Ovary (tissue), 10 donors: ENCODE measurements at places on chromosomes 1 and 21.

DNA sequence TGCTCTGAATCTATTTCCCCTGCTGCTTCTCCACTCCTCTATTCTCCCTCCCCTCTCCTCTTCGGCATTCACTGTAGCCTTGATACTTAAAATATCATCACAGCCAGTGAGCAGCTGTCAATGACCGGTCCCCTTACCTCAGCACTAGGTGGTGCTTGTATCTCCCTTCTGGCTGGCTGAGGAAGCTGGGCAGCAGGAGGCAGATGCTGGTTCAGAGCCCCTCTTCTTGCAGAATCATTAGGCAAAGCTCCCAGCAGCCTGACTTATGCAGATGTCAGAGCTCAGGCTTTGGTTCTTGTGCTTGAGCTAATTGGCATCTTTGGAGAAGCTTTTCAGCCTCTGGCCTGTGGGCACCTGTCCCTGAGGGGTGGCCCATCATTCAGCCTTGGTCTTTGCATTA, 31.9 kb upstream of the KCNA2 start:
- no peak for DNase-seq

- no peak for DNase-seq
These were observed 46.4 kb upstream of the RIPK4 start for GRCh38 chr21:41813226-41813625.

DNA sequence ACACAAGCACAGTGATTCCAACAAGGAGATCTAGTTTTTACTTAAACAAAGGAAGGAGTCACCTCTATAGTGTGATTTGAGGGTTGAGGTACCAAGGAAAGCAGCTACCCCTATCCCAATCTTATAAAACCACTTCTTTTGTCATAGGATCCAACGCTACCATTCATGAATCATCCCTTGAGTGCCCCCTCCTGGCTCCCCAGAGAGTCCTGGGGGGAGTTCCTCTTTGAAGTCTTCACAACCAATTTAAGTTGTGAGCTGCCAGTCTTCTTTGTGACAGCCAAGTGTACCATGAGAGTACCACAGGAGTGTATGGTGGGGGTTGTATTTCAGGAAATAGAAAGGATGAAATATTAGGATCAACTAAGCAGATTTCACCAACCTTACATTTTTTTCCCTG, 39.1 kb upstream of the NHLH2 start:
- DNase-seq: no peak

DNA sequence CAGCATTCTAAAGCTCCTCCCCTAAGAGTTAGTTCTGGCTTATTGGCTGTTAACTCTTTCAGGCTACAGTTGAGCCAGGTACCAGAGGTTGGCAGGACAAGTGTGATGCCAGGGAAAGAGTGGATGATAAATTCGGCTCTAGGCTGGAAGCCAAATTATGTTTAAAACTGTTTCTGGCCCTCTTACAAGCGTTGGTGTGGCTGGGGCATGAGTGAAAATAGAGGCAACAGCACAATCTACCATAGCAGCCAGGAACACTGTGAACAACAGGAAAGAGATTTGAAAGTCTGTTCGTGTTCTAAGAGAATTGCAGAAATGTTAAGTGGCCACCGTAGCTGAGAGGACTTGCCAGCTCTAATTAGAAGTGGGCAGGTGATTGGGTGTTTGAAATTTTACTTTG, 84.2 kb downstream of the CDC7 start:
- no peak for DNase-seq

GRCh38 chr1:68433395-68433794, 16.4 kb downstream of the RPE65 start:
- no peak for DNase-seq

DNA sequence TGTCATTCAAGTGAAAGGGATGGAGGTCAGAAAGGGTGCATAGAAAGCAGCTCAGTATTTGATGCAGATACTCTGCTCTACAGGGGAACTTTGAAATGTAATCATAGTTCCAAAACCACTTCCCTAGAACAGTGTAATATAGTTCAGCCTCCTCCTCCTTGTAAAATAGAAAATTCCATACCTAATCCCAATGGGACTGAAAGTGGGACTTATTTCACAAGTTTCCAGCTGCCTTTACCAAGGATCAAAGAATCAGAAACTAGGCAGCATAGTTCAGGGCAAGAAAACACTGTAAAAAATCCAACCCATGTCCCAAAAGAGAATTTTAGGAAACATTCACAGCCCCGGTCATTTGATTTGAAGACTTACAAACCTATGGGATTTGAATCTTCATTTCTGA, 8.1 kb upstream of the TMCO2 start:
- DNase-seq: no peak

- no peak for DNase-seq
These were observed 12.7 kb upstream of the CD101 start for GRCh38 chr1:116988908-116989307.

DNA sequence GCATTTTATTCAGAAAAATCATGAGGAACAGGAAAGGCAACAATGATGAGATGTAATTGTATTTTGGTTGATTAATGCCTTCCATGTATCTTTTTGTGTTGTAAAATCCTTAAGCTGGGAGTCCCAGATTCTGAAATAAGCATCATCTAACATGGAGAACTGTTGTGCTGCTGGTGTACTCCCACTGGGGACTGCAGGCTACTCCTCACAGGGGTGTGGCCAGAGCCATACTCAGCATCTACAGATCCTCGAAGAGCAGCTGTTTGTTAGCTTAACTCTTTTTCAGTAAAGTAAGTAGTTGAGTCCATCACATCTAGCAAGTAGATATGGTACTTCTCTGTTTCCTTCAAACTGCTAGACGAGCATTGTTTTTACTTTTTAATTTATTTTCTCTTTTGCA, 358.0 kb downstream of the BRINP3 start:
- DNase-seq: no peak

DNA sequence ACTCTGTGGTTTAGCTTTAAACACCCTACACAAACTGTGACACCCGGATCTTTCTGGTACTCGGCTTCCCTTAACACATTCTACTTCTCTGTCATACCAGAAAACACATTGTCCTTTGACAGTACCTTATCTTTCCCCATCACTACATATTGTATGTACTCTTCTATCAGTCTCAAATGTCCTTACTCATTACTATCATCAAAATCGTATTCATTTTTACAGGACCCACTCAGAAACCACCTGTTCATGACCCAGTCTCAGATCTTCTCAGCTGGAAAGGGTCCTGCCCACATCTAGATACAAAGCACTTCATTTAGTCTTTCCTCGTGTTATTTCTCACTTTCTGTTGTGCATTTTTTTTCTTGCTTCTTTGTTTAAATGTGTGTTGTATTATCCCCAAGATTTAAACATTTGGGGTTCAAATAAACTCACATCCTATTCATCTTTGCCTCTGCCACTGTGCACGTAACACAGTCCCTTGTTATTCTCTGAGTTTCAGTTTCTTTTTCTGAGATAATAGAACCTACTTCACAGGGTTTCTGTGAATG, 27.7 kb downstream of the CD34 start:
- no peak for DNase-seq

GRCh38 chr1:27940297-27940696, 5.5 kb downstream of the SMPDL3B start:
- DNase-seq: no peak

- no peak for DNase-seq
These were observed 29.0 kb upstream of the LMO4 start for GRCh38 chr1:87299661-87300060.

GRCh38 chr1:215710036-215710898, 143.2 kb downstream of the KCTD3 start:
- DNase-seq: no peak

GRCh38 chr1:8122160-8122476, 96.0 kb upstream of the ERRFI1 start:
- no peak for DNase-seq
